ENCODE measurements at places on chromosomes 1 and 21. TPM values are rescaled to one million over a fixed set of nuclear protein-coding genes. Genes with fewer than 3 reads are reported as not detected.

CD1B gene
- total RNA-seq = not detected

AK5 gene
- total RNA-seq = 81.3 TPM

DNA sequence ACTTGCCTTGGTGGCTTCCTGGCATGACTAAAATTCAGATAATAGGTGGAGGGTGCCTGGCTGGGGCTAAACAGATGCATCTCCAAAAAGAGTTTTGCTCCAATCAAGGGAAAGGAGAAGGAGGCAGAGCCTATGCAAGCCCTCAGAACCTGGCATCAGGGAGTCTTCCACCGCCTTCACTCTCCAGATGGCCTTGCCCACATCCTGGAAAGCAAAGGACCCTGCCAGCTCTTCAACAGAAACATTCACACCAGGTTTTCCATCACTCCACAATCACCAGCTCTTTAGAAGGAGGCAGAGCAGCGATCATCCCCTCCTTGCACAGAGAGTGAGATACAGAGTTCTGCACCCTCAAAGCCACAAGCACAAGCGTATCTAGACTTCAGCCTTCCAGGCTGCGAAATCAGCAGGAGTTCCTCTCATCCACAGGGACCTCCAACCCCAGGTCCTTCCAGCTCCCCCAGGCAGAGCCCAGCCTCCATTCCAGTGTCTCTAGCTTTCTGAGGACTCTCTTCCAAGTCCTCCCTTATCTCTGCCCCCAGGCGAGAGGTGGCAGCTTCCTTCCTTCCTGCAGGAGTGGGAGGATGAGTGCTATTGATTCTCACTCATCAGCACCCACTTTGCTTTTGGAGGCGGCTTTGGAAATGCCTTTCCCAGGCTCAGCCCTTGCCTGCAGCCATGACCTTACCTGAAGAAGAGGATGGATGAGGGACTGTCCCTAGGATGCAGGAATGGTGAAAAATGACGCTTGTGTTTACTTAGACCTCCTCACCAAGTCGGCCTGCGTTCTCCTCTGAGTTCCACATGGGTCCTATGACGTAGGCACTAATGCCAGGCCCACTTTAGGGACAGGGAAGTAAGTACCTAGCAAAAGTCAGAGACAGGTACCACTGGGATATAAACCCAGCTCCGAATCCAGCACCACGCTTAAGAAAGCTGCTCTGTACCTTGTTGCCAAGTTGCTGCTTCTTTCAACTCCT, 75.4 kb downstream of the RIPK4 start:
- no peak overlapping the region for H3K27ac ChIP-seq
- no peak for DNase-seq
- H3K36me3 ChIP-seq = no peaks in the 10 kb centered on the region
- no peaks in the 10 kb centered on the region for H3K4me1 ChIP-seq

PKNOX1 gene
- 9.9 TPM for total RNA-seq

DNA sequence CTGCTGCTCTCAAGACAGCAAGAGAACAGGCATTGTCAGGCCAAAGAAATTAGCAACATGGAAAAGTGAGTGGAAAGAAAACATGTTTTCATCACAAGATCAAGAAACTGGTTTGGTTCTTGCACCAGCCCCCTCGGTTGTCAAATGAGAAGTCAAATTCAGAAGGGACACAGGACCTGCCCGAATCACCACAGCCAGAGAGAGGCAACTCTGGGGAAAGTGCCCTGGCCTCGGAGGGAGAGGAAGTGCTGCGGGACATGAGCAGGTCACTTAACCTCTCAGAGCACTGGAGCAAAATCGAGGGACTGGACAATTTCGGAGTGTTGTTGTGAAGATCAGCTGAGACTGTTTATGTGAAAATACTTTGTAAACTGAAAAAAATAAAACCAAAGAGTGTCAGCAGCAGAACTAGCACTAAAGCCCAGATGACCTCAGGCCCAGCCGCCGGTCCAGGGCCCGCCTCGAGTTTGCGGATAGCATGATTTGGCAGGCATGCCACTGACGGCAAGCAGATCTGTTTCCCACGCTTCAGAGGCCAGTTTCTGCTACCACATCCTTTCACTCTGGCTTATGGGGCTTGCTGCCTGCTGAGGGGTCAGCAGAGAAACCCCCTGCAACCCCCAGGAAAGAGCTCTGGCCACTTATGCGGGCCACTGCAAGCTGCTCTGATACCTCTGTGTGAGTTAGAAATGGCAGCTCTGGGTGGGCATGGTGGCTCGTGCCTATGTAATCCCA, 32.1 kb downstream of the CD247 start:
- H3K36me3 ChIP-seq = no peaks in the 10 kb centered on the region
- H3K4me3 ChIP-seq = no peak overlapping the region
- DNase-seq = peak; percentile 3
- H3K4me1 ChIP-seq = no peaks in the 10 kb centered on the region
- H3K27ac ChIP-seq = no peak overlapping the region

- H3K4me1 ChIP-seq = no peaks in the 10 kb centered on the region
- H3K36me3 ChIP-seq = no peaks in the 10 kb centered on the region
Measured at GRCh38 chr1:92619466-92620189, 132.9 kb upstream of the GFI1 start.

All from GM23248 (cell line).